ENCODE measurements at places on chromosomes 3 and 15.
A peak's percentile ranks its signal among the peaks of the same experiment; 100 is the strongest.

DNA sequence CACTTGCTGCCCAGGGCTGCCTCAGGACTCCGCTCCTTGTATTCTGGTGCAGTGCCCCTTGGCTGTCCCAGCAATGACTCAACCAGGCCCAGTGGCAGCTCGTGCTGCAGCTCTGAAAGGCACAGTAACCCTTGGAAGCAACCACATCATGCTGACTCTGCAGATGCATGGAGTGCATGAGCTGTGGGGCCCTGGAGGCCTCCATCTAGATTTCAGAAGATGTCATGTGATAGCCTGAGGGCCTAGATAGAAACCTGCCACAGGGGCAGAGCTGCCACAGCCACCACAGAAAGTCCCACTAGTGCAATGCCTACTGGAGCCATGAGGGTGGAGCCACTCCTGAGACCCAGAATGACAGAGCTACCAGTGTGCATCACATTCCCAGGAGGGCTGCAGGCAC lies 117.1 kb upstream of the SMAD3 start:
- DNase-seq = no peak

- no peak for DNase-seq
Measured at GRCh38 chr15:77860071-77860691, 217.3 kb downstream of the TBC1D2B start.

DNA sequence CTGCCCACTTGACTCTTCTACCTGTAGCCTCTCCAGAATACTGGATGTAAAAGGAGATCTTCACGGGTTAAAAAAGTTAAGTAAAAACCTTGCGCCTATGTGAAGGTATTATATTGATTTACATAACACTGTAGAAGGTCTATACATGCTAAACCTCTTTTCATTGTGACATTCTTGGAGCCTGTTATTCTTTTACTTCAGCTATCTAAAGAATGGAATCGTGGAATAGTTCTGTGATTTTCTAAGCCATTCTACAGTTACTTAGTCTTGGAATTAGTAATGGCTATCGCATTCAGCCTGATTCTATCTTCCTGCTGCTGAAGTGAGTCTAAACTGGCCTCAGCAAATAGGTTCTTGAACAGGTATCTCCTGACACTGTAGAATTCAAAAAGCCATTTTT lies 430.0 kb upstream of the DPH6 start:
- no peak for DNase-seq

DNA sequence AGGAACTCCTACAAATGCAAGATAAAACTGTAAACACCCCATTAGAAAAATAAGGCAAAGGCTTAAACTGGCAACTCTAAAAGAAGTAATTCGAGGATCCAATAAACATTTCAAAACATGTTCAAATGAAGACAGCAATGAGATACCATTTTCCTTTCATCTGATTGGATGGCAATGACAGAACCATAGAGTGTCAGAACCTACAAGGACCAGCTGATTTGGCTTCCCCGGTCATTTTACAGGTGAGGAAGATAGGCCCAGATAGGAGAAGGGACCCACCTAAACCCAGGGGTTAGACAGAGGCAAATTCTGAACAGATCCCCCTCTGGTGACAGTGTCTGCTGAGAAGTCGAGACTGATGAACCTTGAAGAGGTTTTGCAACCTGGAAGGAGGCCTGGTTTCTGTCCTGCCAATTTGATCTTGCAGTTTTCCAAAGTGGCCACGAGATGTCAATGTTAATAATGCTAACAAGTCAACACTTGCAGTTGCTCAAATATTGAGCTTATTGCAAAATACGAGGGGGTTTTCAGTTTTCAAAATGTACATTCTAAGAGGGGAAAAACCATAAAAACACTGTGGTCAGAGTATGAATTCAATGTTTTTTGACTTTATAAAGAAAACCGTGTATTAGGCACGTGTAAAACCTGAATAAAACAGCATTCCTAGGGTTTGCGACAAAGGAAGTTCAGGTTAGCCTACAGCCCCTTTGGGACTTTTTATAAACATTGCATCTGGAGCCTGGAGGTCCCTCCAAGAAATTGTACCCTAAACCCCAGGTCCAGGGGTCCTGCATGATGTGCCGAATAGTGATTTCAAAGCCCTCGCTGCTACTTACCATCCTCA lies 21.5 kb downstream of the CFAP161 start:
- no peak for DNase-seq

DNA sequence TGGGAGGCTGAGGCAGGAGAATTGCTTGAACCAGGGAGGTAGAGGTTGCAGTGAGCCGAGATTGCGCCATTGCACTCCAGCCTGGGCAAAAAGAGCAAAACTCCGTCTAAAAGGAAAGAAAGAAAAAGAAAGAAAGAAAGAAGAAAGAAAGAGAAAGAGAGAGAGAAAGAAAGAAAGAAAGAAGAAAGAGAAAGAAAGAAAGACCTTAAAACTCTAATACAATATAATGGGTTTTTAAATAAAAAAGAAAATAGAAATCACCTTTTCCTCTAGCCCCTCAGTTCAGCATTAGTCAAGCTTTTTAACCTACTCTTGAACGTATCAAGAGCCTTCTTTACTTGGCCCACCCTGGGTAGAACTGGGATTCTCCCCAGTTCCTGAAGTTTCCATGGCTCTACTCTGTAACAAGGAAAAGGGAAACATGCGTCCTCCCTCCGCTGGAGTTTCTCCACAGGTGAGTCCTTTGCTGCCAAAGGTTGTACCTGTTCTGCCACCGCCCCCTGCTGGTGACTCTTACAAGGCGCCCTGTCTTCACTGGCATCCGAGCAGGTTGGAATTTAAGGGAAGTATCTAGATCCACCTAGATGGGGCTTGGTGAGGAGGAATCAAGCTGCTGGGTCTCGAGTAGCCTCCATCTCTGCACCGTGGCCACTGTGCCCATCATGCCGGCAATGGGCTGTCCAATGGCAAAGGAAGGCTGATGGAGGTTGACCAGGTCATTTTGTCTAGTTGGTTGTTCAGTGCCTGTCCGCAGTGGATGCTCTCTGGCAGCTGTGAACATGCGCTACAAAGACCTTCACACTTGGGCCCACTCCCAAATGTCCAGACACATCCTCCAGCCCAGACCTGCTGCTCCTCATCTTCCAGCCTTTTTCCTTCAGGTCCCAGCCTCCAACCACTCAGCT lies 20.6 kb upstream of the EPHB3 start:
- peak; percentile 62 for DNase-seq

GRCh38 chr3:161348796-161349400 lies 22.4 kb downstream of the SPTSSB start:
- DNase-seq = no peak

DNA sequence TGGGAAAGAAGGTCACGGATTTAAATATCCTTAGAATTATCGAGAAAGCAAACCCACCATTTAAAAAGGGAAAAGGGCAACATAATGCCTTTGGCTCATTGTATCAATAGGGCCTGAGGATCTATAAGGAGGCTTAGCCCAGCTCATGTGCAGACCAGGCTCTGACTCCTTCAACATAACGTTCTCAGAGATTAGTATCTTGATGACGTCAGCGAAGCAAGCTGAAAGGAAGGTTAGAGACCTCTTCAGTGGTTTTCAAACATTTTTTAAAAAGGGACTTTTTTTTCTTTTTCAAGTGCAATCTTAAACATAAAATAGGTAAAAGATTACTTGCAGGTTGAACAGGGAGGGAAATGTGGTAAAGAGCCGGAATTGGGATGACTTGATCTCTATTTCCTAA lies 463.9 kb upstream of the ADAMTS9 start:
- DNase-seq = no peak

All from central memory CD4-positive, alpha-beta T cell (primary cell).